NCI-H1092 treated with DMSO at 0.1 percent for 48 hours (cell line): ENCODE measurements at places on chromosomes 13 and 19.
A peak's percentile ranks its signal among the peaks of the same experiment; 100 is the strongest.

- no peak for DNase-seq
These were observed 368.7 kb downstream of the LIG4 start for GRCh38 chr13:107846642-107847041.

DNA sequence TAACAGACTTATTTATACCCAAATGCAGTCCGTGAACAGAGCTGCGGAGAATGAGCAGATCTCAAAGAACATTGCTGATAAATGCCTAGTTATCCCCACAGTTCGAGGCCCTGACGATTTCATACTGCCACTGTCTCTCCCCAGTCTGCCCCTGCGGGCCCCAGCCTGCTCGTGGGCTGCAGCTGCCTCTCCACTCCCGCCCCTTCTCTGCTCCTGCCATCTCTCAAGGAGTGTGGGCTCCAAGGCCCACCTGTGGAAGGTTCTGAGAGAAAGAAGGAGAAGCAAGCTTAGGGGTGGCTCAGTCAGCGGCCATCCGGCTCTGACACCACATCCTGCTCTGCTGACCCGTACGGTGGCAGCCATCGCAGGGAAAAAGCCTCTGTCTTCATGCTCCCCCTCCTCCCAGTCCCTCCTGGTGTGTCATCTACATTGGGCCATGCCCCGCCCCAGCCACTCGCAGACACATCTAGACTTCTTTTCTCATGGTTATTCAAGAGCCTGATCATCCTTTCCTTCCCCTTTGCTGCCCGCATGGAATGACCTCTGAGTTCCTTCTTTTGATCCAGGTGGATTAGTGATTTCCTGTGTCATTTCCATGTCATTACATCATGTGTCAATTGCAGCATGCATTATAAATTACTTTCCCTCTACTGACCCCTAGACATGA, 52.0 kb downstream of the EPS15L1 start:
- DNase-seq: no peak

GRCh38 chr13:41720839-41721561, 239.9 kb downstream of the VWA8 start:
- no peak for DNase-seq

DNA sequence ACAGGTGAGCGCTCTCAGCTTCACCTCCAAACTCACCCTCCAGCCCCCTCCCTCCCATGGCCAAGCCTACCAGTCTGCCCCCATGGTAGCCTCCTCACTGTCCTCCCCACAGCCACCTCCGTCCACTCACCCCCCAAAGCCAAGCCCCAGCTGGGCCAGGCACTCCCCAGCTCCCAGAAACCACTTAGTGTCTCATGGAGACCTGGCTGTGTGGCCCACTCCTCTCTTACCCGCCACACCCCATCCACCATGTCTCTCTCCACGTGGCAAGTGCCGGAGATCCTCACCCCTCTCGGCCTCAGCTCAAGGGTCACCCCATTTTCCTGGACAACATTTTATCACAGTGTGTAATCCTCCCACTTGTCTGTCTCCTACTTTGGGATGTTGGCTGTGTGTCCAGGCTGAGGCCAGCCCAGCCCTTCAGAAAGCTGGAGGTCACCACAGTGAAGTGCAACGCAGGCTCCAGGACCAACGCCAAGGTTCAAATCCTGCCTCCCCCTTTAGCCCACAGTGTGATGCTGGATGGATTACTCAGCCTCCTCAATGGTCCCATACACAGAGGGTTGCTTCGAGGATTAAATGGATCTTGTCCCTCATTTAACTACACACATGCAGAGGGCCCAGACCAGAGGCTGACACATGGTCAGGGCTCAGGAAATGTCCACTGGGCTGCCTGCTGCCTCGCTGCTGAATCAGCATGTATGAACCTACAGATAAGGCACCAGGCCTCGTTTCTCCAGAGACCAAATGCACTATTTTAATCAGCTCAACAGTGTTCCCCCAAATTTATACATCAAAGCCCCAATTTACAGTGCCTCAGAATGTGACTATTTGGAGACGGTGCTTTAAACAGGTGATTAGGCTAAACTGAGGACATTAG, 71.3 kb downstream of the CEBPG start:
- no peak for DNase-seq

- no peak for DNase-seq
These were observed 615.4 kb upstream of the MIR17HG start for GRCh38 chr13:90732049-90732448.

- DNase-seq: no peak
These were observed 8.0 kb upstream of the POU2F2 start for GRCh38 chr19:42140125-42140754.

DNA sequence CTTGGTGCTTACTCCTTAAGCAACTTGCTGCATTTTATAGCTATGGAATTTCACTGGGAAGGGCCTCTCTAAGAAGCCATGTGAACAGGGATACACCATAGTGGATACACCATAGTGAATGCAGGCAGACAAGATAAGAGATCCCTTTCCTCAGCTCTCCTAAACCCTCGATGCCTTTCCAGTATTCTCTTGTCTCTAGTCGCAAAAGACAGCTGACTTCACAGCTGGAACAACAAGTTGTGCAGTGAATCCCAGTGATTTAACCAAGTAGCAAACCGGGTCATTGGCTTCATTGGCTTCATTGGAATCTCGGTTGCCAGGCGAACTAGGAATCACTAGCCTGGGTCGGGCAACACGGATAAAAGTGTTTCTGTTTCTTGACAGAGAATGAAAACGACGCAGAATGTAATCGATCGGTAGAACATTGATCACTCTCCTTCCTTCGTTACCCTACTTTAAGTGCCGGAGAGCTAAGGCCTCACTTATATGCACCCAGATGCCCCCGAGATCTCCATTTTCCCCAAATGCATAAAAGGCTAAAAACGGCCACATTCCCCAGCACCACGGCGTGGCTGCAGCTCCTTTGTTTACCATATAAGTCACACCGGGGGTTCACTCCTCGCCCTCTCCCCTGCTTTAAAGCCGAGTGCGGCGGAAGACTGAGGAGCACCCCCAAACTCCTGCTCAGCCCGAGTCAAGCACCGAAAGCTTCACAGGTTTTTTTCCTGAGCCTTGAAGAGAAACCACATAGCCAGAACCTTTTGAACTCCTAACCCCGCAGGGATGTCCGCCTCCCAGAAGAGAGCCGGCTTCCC, 674 bp downstream of the TRPC4 start:
- peak; percentile 4 for DNase-seq

DNA sequence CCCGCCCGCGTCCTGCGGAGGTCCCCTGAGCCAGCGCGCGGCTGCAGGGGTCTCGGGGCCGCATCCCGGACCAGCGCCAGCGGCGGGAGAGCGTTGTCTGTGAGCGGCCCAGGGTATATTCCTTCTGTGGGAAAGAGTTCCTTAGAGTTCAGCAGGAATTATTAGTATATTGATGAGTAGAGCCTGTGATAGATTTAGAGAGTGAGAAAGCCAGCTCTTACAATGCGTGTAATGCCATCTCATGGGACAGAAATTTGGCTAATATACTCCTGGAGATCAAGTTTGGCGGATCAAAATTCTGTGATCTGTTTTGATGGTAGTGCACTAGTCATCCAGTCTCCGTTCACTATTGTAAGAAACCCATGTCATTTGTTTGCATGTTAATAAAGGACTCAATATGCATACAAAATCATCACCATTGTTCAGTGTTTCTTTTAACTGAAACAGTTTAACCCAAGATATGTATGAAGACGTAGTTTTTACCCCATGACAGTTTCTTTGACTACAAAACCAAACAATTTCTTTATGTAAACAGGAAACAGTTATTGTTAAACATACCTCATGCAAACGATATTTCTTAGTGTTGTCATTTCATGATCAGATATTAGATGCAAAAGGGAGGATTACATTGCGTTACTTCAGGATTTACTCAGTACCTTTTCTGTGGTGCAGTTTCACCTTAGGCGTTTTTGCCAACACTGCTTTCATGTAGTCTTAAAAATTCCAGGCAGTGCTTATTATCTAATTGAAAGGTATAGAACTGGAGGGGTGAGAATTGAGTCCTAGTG, 9.9 kb downstream of the TNFRSF19 start:
- peak; percentile 67 for DNase-seq

GRCh38 chr13:75103976-75104375, 378.0 kb downstream of the TBC1D4 start:
- DNase-seq: no peak

DNA sequence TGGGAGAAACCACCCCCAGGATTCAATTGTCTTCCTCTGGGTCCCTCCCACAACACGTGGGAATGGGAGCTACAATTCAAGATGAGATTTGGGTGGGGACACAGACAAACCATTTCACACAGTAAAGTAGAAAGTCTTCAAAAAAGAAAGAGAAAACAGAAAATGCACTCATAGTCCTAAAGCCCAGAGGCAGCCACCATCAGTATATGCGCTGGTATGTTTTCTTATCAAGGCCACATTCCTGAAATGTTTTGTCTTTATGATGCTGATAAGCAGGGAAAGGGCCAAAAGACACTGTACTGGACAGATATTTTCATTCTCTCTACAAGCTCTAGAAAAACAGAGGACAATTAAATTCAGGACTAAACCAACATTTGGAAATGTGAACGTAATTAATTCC, 375.8 kb upstream of the TSHZ3 start:
- DNase-seq: no peak

- DNase-seq: no peak
These were observed 724.4 kb upstream of the SLITRK5 start for GRCh38 chr13:86946734-86947133.

- DNase-seq: no peak
These were observed 84.3 kb downstream of the TM9SF2 start for GRCh38 chr13:99585609-99586008.

DNA sequence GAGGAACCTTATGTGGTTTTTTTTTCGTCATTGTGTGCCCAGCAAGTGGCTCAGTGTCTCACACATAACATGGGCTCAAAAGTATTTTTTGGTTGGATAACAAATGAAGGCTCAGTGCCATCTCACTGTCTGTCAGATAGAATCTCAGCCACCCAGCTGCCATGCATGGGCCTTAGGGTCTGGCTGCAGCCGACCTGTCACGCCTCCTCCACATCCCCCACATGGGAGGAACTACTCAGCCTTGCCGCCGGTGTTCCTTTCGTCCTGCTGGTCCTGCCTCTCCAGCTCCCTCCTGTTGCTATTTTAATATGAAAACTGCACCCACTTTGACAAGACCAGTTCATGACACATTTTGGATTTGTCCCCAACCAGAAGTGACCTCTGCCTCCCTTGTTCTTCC, 121.2 kb downstream of the SHISA2 start:
- no peak for DNase-seq

GRCh38 chr13:114153485-114154080, 21.2 kb upstream of the RASA3 start:
- no peak for DNase-seq

DNA sequence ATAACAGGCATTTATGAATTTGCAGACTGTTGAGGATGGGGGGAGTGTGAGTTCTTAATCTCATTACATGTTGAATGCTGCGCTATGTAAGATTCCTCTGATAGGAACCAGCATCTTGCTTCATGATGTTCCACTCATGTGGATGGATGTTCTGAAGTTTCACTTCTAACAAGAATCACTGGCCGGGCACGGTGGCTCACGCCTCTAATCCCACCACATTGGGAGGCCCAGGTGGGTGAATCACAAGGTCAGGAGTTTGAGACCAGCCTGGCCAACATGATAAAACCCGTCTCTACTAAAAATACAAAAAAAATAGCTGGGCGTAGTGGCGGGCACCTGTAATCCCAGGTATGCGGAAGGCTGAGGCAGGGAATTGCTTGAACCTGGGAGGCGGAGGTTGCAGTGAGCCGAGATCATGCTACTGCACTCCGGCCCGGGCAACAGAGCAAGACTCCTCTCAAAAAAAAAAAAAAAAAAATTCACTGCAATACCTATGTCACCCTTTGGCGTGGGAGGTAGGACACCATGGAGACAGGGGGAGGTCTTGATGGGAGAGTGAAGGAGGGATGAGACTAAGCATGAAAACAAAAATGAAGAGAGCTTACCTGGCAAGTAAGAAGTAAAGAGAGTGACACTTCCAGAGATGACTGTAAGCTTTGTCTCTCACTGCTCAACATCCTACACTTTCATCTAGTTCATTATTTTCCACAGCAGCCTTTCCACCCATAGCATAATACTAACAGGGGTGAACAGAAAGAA, 133.0 kb downstream of the DCT start:
- no peak for DNase-seq

DNA sequence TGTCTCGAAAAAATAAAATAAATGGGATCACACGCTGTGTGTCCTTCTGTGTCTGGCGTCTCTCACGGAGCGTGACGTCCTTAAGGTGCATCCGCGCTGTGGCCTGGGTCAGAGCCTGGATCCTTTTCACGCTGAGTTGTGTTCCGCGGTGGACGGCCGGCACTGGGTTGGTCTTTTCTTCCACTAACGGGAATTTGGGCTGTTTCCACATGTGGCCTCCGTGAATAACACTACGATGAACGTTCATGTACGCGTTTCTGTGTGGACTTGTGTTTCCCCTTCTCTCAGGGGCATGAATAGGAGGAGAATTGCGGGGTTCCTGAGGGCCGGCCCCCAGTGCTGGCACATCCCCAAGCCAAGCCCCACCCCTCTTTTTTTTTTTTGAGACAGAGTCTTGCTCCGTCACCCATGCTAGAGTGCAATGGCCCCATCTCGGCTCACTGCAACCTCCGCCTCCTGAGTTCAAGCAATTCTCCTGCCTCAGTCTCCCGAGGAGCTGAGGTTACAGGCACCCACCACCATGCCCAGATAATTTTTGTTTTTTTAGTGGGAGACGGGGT, 6.2 kb upstream of the PTBP1 start:
- DNase-seq: no peak

GRCh38 chr19:43767316-43767715, 12.6 kb upstream of the SMG9 start:
- no peak for DNase-seq

DNA sequence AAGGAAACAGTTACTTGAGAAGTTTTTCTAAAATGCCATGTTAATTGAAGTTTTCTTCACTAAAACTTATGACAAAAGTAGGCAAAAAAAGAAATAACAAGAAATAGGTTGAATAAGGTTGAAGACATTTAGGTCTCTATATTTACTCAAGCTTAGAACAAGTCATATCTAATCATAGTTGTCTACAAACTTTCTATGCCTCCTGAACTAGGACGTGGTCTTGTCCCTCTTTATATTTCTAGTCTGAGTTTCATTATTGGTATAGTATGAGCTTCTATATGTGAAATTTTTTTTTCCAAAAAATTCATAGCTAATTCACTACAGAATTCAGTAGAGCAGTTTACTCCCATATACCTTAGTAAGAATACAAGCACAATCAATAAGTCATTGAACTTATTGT, 836.4 kb downstream of the SLITRK6 start:
- DNase-seq: no peak

GRCh38 chr19:30387311-30388115, 15.3 kb downstream of the ZNF536 start:
- no peak for DNase-seq

GRCh38 chr13:58051807-58052375, 420.3 kb downstream of the PCDH17 start:
- DNase-seq: no peak

DNA sequence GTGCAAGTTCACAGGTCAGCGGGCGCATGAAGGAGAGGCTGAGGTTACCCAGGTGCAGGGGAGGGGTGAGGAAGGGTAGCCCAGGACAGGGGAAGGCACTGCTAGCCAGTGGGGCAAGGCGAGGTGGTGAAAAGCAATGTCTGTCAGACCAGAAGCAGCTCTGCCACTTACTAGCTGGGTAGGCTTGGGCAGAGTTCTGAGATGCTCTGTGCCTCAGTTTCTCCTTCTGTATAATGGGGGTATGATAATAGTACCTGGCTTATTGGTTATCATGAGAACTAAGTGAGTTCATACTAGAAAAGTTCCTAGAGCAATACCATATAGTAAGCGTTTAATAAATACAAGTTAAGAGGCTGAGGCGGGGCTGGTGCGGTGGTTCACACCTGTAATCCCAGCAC, 14.3 kb upstream of the SCN1B start:
- DNase-seq: no peak
